Stomach (tissue), 19 donors: ENCODE measurements at places on chromosomes 6 and 20. TPM values are rescaled to one million over a fixed set of nuclear protein-coding genes. Genes with fewer than 3 reads are reported as not detected.

The KCNK16 gene
- not detected for total RNA-seq

The LTB gene
- not detected for total RNA-seq

The AIF1 gene
- total RNA-seq = 3.2 TPM

The DOK5 gene
- not detected for total RNA-seq

The SLC32A1 gene
- not detected for total RNA-seq

The E2F3 gene
- 11.1 TPM for total RNA-seq

The WTAP gene
- total RNA-seq = 35.0 TPM

The STMN3 gene
- 13.4 TPM for total RNA-seq

GRCh38 chr6:103183831-103184411, 1675.8 kb downstream of the HACE1 start:
- DNase-seq = no peak

GRCh38 chr20:48384147-48384818, 443.5 kb downstream of the PREX1 start:
- no peak for DNase-seq

- DNase-seq = no peak
These were observed 183.9 kb downstream of the ERMARD start for GRCh38 chr6:169935348-169935718.

DNA sequence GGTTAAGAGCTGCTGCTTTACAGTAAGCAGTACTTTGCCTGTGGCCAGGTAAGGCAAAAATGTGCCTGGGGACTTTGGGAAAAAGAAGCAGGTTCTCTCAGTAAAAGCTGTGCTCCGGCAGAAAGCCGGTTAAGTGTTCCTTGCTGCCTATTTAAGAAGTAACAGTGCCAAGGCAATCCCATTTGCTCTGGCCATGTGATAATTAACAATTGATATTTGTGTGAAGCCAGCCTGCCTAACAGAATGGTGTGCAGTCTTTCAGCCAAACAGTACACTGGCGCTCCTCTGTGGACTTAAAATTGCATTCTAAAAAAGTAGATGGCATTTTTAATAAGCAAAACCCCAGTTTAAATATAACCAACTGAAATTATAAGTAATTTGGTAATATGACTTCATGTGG, 430.3 kb downstream of the PLCB1 start:
- DNase-seq = no peak

DNA sequence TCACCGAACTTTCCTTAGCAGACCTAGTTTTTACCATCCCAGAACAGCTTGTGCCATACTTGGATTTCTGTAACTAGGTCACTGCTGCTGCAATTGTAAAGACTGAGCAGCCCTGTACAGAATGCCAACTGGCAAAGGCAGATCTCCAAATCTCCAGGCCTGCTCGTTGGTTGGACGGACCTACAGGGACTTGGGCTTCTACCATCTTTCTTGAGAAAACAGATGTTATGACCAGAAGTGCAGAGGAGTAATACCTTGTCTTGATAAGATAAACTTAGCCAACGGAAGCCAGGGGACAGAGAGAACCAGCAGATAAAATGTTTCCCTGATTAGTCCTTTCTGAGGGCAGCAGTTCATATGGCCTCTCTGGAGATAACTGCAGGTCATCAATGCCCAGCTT, 304.1 kb downstream of the RFPL4B start:
- no peak for DNase-seq

- DNase-seq = no peak
These were observed 110.6 kb downstream of the CDKAL1 start for GRCh38 chr6:20644667-20645370.

GRCh38 chr20:61360296-61360695, 108.2 kb downstream of the CDH4 start:
- DNase-seq = no peak

DNA sequence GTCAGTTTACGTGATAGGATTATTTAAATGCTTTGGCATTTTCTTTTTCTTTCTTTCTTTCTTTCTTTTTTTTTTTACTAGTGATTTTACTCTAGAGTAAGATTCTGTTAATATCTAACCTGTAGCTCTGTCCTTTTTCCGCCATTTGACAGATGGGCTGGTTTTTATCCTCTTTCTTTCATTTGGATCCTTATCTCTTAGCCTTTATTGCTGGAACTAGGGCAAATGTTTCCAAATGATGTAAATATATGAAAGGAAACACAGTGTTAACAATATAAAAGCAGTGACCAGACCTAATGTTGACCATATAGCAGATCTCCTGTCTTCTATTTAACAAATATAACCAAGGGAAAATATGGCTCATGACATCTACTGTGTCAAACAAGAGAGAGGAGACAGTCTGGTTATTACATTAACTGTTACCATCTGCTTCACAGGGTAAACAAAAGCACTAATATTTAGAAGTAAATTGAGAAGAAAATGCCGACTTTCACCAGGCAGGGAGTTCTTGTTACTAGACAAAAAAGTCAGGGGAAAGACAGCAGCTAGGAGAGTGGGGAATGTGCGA, 59.8 kb upstream of the GCLC start:
- DNase-seq = no peak

- no peak for DNase-seq
These were observed 94.1 kb upstream of the QKI start for GRCh38 chr6:163320402-163320801.

DNA sequence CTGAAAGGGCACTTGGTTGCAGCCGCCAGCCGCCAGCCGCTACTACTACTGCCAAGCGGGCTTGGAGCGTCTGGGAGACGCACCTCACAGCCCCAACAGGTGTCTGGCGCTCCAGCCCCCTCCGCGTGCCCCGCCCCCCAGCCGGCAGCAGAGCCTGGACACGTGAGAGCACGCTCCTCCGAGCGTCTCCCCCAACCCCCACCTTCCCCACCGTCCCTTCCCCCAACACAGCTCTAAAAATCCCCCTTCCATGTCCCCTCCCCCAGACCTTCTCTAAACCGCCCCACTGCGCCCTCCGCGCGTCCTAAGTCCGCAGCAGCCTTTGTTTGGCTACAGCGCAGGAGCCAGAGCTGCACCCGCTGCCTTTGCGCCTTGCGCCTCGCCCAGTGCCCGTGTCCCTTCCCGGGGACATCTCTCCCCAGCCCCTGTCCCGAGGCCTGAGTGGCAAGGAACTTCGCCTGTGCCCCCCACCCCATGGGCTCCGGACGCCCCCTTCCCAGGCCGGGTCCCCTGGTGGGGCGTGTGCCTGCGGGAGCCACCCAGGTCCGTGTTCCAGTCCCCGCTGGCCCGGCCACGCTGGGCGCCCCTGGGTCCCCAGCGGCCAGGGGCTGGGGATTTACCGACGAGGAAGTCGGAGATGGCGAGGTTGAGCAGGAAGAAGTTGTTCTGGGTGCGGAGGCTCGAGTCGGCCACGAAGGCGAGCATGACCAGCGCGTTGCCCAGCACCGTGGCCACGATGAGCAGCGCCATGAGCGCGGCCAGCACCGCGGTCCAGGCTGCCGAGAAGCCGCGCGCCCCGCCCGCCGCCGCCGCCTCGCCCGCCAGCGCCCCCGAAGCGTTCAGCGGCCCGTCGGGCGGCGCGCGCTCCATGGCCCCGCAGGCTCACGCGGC, 732 bp downstream of the HRH3 start:
- no peak for DNase-seq

DNA sequence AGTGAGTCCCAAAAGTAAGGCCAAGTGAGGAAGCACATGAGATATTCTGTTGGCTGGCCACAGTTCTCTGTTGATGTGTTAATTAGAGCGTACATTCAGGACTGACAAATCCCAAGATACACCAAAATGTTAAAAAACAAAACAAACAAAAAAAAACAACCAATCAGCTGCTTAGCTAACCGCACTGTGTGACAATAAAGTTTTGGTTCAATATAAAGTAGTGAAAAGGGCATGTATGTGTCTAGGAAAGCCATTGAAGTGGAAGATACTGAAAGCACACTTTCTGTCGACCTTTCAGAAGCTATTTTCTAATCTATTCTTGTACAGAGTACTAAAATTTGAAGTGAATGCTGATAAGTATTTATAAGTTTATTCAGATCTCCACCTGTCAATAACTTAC, 26.1 kb downstream of the NHLRC1 start:
- no peak for DNase-seq
